ENCODE measurements at places on chromosomes 1 and 21. TPM values are rescaled to one million over a fixed set of nuclear protein-coding genes. Genes with fewer than 3 reads are reported as not detected.

The GJA8 gene
- total RNA-seq: not detected

The CRYBG2 gene
- total RNA-seq: not detected

The CD1E gene
- not detected for total RNA-seq

The HPDL gene
- 0.18 TPM for total RNA-seq

The SELP gene
- not detected for total RNA-seq

The TIAM1 gene
- total RNA-seq: 7.8 TPM

The DNALI1 gene
- 1.0 TPM for total RNA-seq

The WNT4 gene
- not detected for total RNA-seq

The LCE1C gene
- total RNA-seq: not detected

The MSH4 gene
- not detected for total RNA-seq

The RIPPLY3 gene
- not detected for total RNA-seq

The RAB7B gene
- total RNA-seq: 0.19 TPM

The FALEC gene
- not detected for total RNA-seq

The FCGR1A gene
- total RNA-seq: not detected

The LAMC2 gene
- not detected for total RNA-seq

The UMODL1 gene
- total RNA-seq: 0.22 TPM

The MRPL9 gene
- total RNA-seq: 279 TPM

The EEIG2 gene
- 32.3 TPM for total RNA-seq

The CD5L gene
- total RNA-seq: not detected

The TARS2 gene
- total RNA-seq: 13.3 TPM

Measured in SJSA1 (cell line).